Midbrain (tissue), 1 donor: ENCODE measurements at places on chromosomes 6 and 20.

DNA sequence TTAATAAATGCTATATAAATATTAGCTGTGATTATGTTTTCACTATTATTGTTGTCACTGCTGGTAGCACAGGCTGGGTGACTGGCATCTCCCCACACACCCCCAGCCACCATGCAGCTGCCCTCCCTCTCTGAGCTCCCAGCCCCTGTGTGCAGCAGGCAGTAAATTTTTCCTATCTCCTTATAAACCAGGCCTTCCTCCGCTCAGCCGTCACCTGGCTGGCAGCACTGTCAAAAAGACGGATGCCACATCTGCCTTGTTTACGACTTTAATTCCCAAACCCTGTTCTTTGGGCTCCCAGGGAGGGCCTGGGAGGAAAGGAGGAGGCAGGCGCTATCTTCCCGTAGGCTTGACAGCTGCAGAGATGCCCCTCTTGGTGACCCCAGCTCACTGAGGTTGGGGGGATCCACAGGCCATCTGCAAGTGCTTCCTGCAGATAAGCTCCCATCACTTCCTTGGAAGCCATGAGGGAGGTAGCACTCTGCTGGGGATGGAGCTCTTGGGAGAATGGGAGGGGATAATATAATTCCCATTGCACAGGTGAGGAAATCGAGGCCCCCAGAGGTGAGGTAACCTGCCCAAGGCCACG is 94.5 kb downstream of the GRM4 start:
- DNase-seq, result no peak

GRCh38 chr6:83153883-83154521 is 39.1 kb downstream of the PGM3 start:
- DNase-seq, result no peak

- no peak for DNase-seq
These were observed 55.3 kb upstream of the ADTRP start for GRCh38 chr6:11833626-11834592.

DNA sequence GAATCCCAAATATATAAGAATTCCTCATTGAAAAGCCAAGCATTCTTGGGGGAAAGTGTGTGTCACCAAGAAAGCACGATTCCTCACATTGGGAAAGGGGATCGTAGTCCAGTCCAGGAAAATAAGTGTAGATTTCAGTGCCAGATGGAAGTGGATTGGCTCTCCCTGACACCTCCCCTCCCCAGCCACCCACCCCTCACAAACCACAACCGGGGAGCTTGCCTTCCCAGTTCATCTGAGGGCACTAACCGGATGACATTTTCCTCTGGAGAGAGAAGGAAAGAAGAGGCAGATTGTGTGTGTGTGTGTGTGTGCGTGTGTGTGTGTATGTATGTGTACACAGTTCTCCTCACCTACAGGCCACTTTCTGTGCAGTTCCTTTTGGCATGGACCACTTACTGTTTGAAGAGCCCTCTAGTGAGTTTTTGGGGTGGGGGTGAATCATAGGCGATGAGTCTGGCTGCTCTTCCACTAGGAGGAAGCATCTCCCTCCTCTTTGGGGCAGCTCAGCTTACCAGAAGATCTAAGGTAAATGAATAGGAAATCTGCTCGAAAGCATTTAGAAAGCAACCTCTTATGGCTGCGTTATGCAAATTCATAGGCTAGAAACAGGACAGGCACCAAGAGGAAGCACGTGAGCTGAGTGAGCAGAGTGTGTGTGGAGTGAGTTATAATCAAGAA is 20.8 kb downstream of the DAAM2 start:
- DNase-seq, result peak; percentile 49

GRCh38 chr20:18031888-18032509 is 25.7 kb downstream of the OVOL2 start:
- no peak for DNase-seq

- no peak for DNase-seq
These were observed 33.2 kb downstream of the PLEKHG1 start for GRCh38 chr6:150632785-150633485.

GRCh38 chr6:34575326-34575725 is 19.2 kb upstream of the SPDEF start:
- no peak for DNase-seq

DNA sequence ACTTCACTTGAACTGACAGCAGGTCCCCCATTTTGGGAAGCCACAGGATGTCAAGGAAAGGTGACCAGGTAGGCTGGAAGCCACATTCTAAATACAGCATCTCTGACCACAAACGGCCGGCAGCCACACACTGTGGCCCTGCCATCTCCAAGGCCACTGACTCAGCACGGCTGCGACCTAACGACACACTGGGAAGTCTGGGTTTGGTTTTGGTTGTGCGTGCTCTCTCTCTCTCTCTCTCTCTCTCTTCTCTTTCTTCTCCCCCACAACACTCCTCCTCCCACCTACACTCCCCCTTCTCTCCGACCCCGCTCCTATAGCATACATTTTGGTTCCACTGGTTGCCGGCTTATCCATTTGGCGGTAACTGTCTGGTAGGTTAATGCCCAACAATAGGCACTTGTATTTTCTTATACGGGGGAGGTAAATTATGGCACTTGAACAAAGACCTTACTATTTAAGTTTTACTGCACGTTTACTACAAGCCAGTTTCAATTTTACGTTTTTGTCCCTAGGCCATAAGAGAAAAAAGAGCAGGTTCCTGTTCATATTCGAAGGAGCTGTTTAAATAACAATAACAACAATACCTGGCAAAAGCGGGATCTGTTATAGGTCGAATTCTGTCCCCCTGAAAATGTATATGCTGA is 103.6 kb downstream of the GMDS start:
- DNase-seq, result no peak

DNA sequence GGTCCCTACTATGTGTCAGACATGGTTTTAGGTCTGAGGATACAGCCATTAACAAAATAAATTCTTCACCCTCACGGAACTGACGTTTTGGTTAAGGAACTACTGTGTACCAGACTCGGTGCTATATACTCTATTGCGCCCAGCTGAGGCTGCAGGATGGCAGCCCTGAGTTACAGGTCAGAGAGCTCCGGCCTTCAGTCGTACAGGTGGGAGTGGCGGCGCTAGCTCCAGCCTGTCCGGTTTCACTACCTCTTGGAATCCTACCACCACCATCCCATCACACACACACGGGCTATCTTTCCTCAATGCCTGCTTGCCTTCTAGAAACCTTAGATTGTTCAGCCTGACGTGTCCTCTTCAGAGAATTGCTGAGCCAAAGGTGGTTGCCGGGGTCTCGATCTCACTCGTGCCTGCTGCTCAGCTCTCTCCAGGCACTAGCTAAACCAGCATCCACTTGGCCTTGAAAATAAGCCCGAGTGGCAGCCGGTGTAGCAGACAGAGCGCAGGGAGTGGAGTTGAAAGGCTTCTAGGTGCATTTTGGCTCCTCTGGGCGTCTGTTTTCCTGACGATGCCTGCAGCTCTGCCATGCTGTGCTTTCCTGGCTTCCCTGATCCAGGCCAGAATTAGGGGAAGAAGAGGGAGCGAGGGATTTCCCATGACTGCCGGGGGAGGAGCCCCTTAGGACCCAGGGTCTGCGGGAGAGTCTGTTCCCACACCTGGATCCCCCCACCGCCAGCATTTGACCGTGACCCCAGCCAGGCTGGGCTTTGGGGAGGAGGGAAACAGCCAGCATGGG is 1.1 kb upstream of the TCF15 start:
- DNase-seq, result no peak

DNA sequence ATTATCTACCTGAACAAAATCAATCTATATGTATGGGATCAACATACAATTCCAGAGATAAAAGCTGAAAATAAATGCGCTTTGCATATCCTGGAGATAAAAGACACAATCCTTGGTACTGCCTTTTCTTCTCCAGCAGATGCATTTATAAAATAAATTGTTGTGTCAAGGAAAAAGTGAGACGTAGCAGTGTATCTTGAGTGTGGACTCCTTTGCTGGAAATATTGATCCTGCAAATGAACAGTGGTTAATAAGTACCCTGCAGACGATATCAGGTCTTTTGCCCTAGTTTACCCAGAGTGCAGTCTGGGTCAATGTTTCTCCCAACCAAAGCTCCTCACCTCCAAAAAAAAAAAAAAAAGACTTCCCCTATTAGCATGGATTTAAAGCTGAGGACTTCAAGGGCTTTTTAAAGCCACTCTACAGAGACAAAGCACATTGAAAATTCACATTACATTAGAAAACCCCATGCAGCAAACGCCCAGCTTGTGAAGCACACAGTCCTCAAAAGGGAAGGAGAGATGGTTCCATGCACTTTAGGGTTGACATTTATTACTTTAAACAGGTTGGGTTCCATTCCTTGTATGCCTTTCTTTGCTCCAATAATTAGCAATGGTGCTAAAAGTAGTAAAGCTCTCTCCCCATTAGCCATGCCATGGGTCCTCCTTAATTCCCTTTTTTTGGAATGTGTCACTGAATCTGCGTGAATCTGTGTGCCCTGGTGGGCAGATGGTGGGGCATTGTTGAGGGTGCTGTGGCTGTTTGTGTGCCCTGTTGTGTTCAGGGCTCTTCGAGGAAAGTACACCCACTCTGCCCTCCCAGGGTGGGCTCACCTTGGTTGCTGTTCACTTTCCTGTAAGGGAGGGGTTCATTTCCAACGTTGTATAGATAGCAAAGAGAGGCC is 21.1 kb downstream of the FOXA2 start:
- DNase-seq, result no peak

- DNase-seq, result no peak
These were observed 42.6 kb downstream of the TSBP1 start for GRCh38 chr6:32329141-32329540.

DNA sequence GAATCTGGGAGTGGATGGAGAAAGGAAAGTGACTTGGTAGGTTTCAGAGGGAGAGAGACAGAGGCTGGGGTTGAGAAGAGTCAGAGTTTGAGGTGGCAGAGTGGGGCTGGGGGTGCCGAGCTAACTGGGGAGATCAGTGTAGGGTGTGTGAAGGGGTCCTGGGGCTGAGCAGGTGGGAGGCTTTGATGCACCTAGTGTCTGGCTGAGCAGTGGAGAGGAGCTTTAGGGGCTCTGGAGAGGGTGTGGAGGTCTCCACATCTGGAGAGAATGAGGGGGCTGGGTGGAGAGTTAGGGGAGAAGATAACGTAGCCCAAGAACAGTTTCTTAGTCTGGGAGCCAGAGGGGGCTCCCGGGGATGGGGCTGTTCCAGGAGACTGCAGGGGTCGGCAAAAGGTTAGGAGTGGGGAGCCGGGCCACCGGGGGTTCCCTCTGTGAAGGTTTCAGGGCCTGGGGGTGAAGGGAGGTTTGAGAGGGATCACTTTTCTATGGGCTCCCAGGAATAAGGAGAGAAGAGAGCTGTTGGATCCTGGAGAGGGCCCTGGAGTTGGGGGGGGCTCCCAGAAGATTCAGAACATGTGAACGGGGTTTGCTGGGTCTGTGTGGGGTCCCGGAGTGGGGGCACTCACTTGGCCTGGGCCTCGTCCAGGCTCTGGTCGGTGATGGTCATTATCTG is 797 bp downstream of the PBX2 start:
- no peak for DNase-seq

- DNase-seq, result no peak
These were observed 35.3 kb downstream of the CD2AP start for GRCh38 chr6:47512872-47513271.

- DNase-seq, result peak; percentile 53
These were observed 16.8 kb upstream of the ARMC12 start for GRCh38 chr6:35719830-35720733.

- DNase-seq, result no peak
These were observed 132.4 kb upstream of the MAN1A1 start for GRCh38 chr6:119481976-119482375.

GRCh38 chr6:129767776-129768485 is 58.0 kb upstream of the ARHGAP18 start:
- DNase-seq, result no peak

GRCh38 chr6:56759521-56759920 is 116.8 kb upstream of the DST start:
- peak; percentile 44 for DNase-seq

DNA sequence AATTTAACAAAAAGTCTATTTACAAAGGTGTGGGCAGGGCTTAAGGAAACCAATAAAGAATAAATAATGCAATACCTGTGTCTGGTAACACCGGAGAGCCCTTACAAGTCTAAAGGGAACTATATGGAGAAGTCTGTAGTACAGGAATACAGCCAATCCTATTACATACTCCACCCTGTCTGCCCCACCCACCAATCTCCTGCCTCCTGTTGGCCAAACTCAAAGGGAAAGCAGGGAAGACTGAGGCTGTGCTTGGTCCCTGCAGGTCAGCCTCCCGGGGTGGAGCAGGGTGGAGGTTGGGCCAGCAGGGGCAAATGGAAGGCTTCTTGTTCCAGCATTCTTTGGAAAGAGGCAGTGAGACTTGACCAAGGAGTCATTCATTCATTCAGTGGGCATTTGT is 31.5 kb downstream of the METTL24 start:
- DNase-seq, result no peak

DNA sequence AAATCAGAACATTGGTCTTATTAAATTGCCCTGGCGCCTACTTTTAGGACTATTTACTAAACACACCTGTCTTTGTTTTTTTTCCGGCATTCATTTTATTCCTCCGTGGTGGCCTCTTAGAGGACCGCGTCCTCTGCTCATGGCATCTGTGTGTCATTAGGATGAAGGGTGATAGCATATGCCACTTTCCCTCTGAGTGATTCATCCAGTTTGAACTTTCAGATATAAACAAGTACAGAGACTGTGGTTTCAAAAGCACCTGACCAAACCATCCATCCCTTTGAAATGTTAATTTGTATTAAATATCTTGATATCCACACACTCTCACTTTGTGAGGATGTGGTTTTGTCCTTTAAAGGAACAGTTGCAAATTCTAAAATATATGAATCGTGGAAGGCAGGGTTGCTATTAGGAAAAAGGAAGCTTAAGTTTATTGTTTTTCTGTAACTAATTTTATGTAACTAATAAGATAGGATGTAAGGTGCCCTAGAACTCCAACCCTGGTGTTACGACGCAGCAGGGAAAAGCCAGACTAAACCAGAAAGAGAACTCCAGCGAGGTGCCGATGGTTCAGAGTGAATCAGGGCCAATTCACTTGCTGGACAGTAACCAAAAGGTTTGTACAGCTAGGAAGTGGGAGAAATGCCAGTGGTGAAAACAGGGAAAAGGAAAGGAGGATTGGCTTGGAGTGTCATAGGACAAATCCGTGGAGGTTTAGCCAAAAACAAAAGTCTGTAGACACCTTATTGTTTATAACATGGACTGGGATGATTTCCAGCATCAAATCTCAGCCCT is 98.7 kb downstream of the SHLD1 start:
- DNase-seq, result no peak
